ENCODE measurements at places on chromosomes 4 and X. TPM values are rescaled to one million over a fixed set of nuclear protein-coding genes. Genes with fewer than 3 reads are reported as not detected.

PDGFRA gene
- total RNA-seq: 25.3 TPM

PIGA gene
- 2.7 TPM for total RNA-seq

PAGE5 gene
- total RNA-seq: not detected

ENPP6 gene
- total RNA-seq: not detected

TLL1 gene
- 4.4 TPM for total RNA-seq

USP26 gene
- not detected for total RNA-seq

Data from right atrium auricular region (tissue), 2 donors.